Caco-2 (cell line): ENCODE measurements at places on chromosomes 3 and 15.

DNA sequence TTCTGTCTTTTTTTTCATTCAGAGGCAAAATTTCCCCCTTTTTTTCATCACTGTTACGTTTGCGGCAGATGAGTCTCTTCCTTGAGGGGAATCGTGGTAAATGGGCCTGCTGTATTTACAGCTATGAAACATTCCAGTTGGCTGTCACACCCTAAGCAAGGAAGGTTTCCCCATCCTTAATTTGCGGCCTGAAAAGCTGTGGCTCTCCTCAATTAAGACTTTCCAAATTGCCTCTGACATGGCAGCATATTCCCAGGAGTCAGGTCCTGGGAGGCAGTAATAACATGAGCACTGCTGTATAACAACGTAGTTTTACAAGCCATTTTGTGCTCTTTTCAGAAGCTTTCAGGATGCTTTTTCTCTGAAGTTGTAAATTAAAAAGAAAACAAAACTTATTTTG is 420.9 kb downstream of the LPP start:
- DNase-seq, result no peak

DNA sequence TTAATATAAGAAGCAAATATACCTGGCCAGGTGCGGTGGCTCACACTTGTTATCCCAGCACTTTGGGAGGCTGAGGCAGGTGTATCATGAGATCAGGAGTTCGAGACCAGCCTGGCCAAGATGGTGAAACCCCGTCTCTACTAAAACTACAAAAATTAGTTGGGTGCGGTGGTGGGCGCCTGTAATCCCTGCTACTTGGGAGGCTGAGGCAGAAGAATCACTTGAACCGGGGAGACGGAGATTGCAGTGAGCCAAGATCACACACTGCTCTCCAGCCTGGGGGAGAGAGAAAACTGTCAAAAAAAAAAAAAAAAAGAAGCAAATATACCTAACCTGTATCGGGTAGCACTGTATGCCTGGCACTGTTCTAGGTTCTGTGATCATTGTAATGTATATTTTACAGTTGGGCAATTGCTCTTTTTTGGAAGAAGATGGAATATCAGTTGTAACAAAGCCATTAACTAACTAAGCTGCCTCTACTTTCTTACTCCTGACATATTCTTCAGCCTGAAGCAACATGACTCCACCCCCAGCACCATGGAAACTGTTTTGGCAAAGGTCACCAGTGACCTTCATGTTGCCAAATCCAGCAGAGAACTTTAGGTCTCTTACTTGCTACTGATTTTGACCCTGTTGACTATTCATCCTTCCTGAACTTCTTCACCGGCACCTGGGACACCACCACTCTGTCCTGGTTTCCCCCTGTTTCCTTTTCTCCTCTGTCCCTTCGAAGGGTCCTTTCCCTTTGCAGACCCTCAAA is 203.8 kb downstream of the RPLP1 start:
- DNase-seq, result no peak

DNA sequence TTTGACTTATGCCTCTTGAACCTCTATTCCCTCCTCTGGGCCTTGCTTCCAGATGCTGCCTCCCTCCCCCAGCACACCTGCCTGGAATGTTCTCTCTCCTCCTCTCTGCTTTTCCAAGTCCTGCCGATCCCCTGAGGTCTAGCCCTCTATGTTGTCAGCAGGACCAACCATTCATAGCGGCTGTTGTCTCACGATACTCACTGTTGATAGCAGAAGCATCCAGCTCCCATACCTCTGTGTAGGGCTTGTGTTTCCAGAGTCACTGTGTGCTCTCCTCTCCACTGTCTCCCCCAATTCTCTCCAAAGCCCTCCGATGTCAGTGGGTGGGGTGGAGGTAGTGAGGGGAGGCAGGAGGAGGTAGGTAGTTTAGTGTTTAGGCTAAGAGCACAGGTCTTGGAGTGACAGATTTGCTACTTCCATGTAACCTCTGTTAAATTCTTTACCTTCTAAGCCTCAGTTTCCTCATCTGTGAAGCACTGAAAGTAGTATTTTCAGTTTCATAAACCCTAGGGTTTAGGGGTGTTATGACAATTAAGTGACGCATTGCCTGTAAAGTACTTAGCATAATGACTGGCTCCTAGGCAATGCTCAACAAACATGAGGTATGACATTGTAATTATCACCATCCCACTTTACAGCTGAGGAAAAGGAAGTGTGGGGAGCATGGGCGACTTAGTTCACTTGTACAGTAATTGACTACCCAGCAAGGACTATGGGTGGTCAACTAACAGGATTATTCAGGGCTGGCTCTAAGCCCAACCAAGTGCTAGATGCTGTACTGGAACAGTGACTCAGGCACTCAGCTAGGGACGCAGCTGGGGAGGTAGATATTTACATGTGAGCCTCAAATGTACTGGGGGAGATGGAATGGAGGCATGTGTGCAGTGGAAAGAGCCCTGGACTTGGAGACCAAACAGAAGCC is 122.8 kb downstream of the CACNA1D start:
- DNase-seq, result no peak

DNA sequence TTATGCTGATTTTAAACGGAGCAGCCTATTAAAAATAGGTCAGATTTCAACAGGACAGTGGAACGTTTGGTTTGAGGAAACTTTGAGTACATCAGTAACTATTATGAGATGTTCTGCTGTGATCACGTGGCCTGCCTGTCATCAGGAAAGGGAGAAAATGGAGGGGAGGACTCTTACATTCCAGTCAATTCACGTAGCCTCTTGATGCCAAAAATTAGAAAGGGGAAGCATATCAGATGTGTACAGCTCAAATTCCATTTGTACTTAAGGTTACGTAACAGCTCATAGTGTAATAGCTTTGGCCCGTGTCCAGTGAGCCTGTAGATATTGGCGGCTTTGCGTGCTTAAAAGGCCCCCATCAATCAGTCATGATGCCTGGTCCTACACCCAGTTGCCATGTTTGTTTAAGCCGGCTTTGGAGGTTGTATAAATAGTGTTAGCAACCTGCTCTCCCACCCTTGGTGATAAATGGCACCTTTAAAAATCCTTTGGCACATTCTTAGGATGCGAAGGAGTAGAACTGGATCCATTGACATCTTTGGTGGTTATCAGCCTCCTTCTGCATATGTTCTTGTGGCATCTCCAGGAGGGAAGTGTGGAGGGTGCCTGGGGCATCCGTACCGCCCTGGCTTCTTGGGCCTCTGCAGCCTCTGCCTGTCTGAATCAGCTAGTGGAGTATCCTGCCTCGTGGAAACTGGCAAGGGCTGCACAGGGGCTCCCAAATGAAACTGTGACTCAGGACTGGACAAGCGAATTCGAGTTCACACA is 163.9 kb downstream of the THSD4 start:
- peak; percentile 54 for DNase-seq

- no peak for DNase-seq
These were observed 25.4 kb upstream of the SRP14 start for GRCh38 chr15:40064231-40064894.

DNA sequence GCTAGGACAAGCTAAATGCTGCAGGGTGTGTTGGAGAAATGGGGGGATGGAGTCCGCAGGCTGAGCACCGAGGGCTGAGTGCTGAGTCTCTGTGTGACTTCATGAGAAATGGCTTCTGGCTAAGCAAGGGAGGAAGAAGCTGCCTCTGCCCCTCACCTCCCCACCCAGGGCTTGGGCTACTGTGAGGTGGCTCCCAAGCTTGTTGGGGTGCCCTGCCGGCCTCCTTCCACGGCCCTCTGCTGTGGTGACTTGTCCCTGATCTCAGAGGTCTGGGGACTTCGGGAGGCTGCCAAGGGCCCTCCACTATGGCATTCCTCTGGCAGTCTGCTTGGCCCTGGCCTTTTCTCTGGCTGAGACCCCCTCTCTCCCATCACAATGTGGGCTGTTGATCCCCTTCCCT is 30.1 kb upstream of the RAD18 start:
- DNase-seq, result no peak

- DNase-seq, result no peak
These were observed 876 bp upstream of the ZNF385D start for GRCh38 chr3:21751886-21752285.

DNA sequence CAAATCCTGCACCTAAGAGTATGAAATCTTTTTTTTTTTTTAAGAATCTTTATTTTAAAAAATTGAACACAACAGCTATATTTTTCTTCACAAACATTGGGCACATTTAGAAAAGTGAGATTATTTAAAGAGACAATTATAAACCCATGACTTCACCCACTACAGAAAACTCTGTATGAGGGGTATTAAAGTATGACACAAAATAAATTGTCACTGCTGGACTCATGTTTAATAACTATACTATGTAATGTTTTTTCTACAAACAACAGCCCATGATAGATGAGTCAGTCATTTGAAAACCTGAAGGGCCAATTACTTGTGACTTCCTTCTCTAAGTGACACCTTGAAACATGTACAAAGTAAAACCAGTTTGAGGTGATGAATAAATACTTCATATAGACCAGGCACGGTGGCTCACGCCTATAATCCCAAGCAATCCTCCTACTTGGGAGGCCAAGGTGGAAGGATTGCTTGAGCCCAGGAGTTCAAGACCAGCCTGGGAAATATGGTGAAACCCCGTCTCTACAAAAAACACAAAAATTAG is 36.0 kb downstream of the AQR start:
- no peak for DNase-seq

GRCh38 chr3:31546162-31546561 is 13.4 kb downstream of the STT3B start:
- DNase-seq, result no peak
